A549 treated with CpdA at 1 μM for 4 hours (cell line): ENCODE measurements at places on chromosomes 12 and 14. TPM values are rescaled to one million over a fixed set of nuclear protein-coding genes. Genes with fewer than 3 reads are reported as not detected.

The PTPRR gene
- total RNA-seq: 0.17 to 0.58 TPM (median 0.33 TPM) in 5 replicates

The NKX2-1 gene
- total RNA-seq: 0.03 to 0.06 TPM in 2 of 5 replicates, not detected in the others

The TBC1D30 gene
- 1.8 to 2.5 TPM (median 2.0 TPM) in 5 replicates for total RNA-seq

The RTL1 gene
- total RNA-seq: 0.23 to 0.35 TPM (median 0.31 TPM) in 5 replicates

The UBE2N gene
- total RNA-seq: 151 to 207 TPM (median 161 TPM) in 5 replicates

The KIAA0586 gene
- total RNA-seq: 9.8 to 11.0 TPM (median 10.1 TPM) in 5 replicates

The STAC3 gene
- 0.20 to 0.64 TPM (median 0.53 TPM) in 5 replicates for total RNA-seq

The TMEM132C gene
- total RNA-seq: not detected in 5 replicates

The RPL36AL gene
- total RNA-seq: 412 to 498 TPM (median 444 TPM) in 5 replicates
